ENCODE measurements at places on chromosomes 13 and 19.
A peak's percentile ranks its signal among the peaks of the same experiment; 100 is the strongest.

DNA sequence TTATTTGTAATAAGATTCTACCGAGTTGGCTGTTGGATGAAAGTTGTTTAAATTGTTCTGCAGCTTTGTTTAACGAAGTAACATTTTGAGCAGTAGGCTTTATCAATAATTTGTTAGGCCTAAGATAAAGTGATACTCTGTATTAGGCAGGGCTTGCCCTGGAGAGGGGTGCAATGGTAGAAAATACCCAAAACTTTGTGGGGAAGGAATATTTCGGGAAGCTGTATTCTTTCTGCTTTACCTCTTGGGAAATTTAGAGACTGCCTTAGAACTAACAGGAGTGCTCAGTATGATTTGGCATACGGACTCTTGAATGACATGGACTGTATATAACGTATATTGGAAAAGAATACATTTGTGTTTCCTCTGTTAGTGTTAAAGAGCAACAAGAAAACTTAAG lies 2.5 kb downstream of the PDS5B start:
- peak; percentile 22 for DNase-seq

DNA sequence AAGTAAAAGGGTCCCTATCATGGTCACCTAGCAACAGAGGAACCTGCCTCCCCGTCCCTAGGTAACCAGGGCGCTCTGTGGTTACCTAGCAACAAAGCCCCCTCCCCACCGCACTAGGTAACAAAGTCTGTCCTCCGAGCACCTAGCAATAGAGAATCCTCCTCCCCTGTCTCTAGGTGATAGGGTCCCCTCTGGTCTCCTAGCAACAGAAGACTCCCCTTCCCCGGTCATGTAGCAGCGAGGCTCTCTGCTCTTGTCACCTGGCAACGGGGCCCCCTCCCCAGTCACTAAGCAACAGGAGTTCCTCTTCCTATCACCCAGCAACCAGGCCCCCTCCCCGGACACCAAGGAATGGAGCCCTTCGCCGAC lies 307 bp downstream of the JOSD2 start:
- DNase-seq, result peak; percentile 81

DNA sequence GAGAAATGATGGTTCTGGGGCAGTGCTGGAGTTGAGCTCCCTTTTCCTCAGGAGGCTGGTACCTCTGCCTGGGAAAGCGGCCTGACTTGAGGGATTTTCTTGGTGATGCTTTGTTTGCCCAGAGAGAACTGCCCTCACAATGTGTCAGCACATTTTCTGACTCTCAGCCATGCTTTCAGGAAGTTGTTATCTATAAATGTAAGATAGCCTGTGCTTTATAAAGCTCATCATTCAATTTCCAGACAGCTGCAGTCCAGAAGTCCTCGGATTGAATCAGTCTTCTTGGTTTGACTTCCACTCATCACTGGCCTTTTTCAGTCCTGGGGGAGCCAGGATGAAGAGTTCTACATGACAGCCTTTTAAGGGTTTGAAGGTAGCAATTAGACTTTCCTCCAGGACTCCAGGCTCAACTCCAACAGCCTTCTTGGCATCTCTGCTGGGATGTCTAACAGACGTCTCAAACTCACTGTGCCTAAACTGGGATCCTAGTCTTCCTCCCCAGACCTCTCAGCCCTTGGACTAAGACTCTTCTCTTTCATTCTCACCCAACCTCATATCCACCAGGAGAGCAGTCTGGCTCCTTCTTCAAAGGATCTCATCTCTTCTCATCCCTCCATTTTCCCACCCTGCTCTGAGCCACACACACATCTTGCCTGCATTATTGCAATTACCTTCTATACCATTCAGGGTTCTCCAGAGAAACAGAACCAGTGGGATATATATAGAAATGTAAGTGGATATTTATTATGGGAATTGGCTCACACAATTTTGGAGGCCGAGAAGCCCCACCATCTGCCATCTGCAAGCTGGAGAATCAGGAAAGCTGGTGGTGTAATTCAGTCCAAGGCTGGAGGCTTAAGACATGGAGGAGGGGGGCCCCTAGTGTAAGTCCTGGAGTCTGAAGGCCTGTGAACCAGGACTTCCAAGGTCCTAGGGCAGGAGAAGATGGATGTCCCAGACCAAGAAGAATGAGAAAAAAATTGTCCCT lies 13.1 kb downstream of the ERICH6B start:
- DNase-seq, result no peak

DNA sequence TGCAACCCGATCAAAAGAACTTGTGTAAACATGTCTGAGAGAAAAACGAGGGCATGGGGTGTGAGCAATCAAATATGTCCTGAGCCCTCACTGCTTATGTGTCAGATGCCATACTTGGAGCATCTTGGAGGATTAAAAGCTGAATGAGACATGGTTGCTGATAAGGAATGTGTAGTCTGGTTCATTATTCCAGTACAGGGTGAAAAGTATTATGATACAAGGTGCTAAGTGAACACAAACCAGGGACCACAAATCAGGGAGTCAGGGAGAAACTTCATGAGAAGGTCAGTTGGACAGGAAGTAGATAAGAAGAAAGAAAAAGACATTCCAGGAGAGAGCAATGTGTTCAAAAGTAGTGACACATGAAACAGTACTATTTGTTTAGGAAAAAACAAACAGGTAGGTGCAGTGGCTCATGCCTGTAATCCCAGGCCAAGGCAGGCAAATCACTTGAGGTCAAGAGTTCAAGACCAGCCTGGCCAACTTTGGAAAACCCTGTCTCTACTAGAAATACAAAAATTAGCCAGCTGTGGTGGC lies 2.0 kb upstream of the RCBTB1 start:
- DNase-seq, result no peak

- DNase-seq, result no peak
Observed at GRCh38 chr19:39113199-39113598, 12.4 kb upstream of the PAK4 start.

GRCh38 chr19:52170863-52171320 lies 529 bp downstream of the ZNF836 start:
- DNase-seq, result no peak

DNA sequence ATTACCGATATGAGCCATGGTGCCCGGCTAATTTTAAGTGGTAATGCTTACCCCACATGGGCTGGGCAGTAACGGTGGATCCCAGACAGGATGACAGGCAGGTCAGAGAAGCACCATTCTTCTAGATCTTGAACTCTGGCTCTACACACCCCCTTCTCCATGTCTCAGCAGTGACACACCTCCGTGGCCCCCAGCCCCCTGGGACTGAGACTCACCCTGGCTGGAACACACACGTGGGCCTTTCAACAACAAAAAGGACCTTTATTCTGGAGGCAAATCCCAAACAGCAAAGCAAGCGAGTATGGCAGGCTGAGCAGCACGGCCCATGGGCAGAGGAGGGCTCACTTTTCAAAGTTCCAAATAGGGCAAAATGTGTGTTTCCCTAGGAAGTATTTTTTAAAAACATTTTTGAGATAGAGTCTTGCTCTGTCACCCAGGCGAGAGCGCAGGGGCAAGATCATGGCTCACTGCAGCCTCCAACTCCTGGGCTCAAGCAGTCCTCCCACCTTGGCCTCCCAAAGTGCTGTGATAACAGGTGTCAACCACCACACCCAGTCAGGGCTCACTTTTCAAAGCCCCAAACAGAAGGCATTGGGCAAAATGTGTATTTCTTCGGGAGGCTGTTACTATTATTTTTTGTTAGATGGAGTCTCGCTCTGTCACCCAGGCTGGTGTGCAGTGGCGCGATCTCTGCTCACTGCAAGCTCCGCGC lies 4.2 kb upstream of the PLIN4 start:
- DNase-seq, result no peak

- DNase-seq, result no peak
Observed at GRCh38 chr13:50334944-50335343, 319.7 kb downstream of the KCNRG start.

- DNase-seq, result no peak
Observed at GRCh38 chr13:84126671-84127171, 244.4 kb upstream of the SLITRK1 start.

GRCh38 chr13:42046448-42046847 lies 2.0 kb upstream of the DGKH start:
- DNase-seq, result no peak

GRCh38 chr19:49570997-49571676 lies 9.2 kb downstream of the NOSIP start:
- peak; percentile 43 for DNase-seq

DNA sequence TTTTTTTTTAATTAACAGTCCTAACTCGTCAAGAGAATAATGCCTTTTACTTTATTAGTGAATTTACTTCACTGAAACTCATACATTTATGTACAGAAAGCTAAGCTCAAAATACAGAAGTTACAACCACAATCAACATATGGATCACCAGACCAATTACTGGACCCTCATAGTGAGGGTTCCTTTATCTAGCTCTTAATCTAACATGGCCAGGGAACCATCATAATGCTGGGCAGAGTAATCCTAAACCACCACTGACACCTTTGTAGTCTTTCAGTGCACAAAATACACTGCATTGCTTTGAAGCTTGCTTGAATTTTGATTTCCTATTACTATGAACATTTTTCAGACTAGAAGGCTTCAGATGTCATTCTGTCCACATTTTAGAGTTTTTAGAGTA lies 1406.6 kb upstream of the PCDH9 start:
- no peak for DNase-seq

GRCh38 chr13:110070511-110071120 lies 236.3 kb downstream of the COL4A1 start:
- DNase-seq, result no peak

GRCh38 chr19:34269081-34269480 lies 14.7 kb downstream of the GARRE1 start:
- DNase-seq, result no peak

- no peak for DNase-seq
Observed at GRCh38 chr13:111183087-111183645, 68.1 kb downstream of the ARHGEF7 start.

GRCh38 chr19:18464646-18465045 lies 26.7 kb upstream of the ISYNA1 start:
- no peak for DNase-seq

- no peak for DNase-seq
Observed at GRCh38 chr19:4974880-4975469, 6.1 kb downstream of the KDM4B start.

DNA sequence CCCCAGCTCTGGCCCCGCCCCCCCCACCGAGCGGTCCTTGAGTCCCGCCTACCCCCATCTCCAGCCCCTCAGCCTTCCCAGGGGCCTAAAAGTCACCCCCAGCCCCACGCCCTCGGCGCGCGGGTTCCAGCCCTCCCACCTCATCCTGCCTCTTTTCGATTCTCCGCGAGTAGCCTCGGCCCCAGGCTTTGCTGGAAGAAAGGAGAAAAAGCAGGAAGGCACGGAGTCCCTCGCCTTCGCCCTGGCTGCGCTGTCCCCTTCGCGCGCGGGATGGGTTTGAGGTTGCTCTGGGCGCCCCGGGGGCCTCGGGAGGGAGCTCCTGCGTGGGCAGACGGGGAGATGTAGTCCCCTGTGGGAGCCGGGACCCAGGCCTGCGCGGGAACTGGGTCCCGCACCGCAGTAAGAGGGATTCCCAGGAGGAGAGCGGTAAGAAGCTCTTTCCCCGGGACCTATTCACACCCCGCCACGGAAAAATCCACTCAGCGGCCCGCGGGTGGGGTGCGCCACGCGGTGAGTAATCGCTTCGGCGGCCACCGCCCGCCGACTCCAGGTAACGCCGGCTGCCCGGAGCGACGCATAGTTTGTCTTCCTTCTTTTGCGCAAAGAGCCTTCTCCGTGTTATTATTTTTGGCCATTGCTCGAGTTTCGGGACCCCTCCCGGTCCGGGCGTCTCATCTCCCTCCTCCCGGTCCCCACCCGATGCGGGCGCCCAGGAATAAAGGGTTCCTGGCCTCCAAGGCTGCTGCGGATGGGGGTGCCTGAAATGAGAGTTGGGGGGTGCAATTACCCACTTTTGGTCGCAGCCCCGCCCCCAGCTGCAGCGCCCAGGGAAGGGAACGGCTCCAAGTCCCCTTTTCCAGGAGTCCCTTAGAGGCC lies 865 bp upstream of the CRLF1 start:
- DNase-seq, result no peak

All from left kidney (tissue), 8 donors.